Activated CD4-positive, alpha-beta memory T cell treated with anti-CD3 and anti-CD28 coated beads for 36 hours (primary cell): ENCODE measurements at places on chromosomes 12 and 14. TPM values are rescaled to one million over a fixed set of nuclear protein-coding genes. Genes with fewer than 3 reads are reported as not detected.
A peak's percentile ranks its signal among the peaks of the same experiment; 100 is the strongest.

DNA sequence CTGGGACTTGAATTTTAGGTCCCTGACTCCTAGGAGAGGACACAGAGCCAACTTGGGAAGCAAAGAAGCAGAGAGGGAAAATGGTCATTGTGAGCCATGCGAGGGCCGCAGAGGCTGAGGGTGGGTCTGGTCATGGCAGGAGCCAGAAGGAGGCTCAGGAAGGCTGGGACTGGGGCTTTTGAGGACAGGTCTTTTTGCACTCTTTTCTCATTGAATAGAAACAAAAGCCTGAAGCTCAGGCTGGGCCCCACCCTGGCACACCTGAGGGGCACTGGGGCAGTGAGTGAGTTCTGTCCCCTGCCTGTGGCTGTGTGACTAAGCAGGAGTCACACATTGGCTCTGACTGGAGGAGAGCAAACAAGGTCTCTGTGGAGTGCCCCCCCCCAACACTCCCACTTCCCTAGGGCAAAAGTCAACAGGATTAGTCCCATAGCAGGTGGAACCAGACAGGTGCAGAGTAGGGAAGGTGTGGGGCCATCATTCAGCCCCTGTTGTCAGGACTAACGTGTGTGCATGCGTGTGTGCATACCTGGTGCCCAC lies 2.8 kb downstream of the KRT7 start:
- H3K27me3 ChIP-seq: peaks cover 33% of the 10 kb centered on the region
- DNase-seq: no peak
- H3K36me3 ChIP-seq: no peaks in the 10 kb centered on the region

DNA sequence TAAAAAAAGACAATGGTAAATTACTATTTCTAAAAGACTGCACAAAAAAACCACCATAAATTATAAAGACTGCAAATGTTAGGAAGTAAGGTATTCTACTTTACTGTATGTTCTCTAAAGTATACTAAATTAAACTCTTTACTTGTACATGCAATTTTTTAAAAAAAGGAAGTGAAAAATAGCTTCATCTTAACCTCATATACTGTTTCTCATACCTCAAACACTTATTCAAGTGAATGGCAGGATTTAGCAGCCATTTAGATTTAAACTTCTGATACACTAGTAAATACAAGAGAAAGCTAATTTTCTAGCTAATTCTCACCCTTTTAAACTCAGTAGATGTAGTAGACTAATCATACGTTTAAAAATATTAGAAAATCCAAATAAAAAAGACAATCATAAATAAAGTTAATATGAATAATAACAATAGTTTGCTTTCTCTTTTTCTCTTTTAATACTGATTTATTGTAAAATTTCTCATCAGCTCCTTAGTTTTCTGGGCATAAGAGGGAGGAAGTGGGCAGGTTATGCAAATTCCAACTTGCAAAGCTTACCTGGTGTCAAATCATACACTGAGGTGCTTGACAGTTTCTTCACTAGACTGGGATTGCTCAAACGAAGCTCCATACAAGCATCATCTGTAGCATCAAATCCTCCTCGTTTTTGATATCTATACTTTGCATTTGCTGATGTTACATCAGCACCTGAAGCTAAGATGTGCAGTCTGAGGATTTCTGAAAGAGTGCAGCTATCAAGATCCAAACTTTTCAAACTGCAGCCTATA lies 71.0 kb upstream of the CFL2 start:
- H3K4me1 ChIP-seq: peaks cover 7% of the 10 kb centered on the region
- peaks cover 45% of the 10 kb centered on the region for H3K36me3 ChIP-seq

NUMB gene
- 45.0 TPM for total RNA-seq

GRCh38 chr14:33357225-33358010 lies 418.7 kb downstream of the NPAS3 start:
- H3K27ac ChIP-seq: no peak overlapping the region
- DNase-seq: no peak
- H3K4me1 ChIP-seq: no peaks in the 10 kb centered on the region

DNA sequence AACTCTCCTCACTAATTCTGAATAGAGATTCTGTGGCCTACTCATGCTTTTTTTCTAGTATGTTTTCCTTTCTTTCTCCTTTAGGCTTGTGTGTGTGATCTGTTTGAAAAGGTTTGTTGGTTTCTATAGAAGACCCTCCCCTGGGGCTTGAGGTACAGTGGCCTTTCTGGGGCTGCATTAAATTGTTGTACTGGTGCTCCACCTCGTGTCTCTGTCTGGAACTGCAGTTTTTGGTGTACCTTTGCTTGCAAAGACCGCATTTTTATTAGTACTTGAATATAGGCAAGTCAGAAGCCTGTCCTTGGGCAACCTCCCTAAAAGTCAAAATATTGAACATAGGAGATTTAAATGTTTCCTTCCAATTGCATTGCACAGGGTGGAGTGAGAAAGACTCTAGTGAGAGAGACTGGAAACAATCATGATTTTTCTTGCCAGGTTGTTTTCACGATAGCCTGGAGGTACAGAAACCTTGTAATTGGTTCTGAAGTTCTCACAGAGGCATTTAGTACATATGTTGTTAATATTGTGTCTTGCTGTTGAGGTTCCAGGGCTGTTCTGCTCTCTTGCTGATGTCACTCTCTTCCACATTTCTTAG lies 39.0 kb downstream of the SLCO1B1 start:
- DNase-seq: peak; percentile 40
- no peak overlapping the region for H3K27ac ChIP-seq
- H3K4me3 ChIP-seq: no peak overlapping the region

DNA sequence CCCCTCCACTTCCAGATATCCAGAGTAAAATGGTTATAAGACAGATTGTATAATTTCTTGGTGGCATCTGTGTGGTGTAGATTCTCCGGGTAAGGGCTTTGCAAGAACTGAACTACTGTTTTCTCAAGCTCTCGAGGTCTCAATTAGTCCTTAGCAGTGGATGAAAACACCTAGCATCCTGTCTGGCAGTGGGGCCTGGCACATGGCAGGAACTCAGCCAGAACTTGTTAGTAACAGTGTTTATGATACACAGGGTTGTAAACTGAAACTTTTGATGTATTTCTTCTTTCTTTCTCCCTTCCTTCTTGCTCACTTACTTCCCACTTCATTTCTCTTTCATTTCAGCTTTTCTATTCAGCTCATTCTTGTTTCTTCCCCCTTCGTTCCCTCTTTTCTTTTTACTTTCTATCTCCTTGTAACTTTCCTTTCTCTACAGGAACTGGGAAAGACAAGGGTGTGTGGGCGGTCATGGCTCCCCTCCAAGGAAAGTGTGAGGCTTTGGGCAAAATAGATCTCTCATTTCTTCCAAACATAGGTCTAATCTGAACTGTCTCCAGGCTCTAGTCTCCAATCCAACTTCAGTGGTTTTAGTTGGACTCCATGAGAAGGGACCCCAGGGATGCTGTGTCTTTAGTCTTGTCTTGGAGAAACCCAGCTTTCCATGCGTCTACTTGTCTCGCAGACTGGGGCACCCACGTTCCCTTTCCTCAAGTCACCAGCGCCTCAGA lies 159.7 kb downstream of the PAH start:
- H3K4me1 ChIP-seq: no peaks in the 10 kb centered on the region
- DNase-seq: no peak
- H3K36me3 ChIP-seq: no peaks in the 10 kb centered on the region
- no peak overlapping the region for H3K4me3 ChIP-seq
- H3K27ac ChIP-seq: no peak overlapping the region
- no peaks in the 10 kb centered on the region for H3K27me3 ChIP-seq

DNA sequence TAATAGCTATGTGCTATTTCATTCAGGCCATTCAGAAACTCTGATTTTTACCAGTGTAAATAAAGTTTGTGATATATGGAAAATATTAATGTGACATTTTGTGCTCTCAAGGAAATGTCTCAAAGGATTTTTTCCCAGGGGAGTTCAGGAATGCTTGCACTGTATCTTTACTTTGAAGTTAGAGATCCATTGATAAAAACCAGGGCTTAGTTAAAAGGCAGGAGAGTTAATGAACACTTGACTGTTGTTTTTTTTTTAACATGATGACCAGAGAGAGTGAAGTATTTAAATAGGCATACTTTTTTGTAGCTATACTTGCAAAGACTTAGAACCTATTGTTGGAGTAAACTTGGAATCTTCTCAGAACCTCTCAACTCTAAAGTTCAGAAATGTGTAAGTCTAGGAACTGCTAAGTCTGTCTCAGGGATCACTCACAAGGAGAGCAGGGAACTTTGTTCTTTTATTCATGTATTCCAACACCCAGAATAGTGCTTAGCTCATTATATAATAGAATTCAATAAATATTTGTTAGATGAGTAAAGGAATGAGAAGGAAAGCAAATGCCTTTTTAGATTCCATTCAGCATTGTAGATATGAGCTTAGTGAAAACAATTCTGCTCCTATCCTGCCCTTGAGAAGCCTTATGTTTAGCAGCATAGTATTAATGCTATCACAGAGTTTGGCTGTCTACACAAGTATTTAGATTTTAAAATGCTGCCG lies 117.5 kb downstream of the DAAM1 start:
- no peak overlapping the region for H3K27ac ChIP-seq
- DNase-seq: no peak
- H3K4me1 ChIP-seq: peaks cover 10% of the 10 kb centered on the region
- H3K36me3 ChIP-seq: no peaks in the 10 kb centered on the region
